Colonic mucosa (tissue), 4 donors: ENCODE measurements at places on chromosomes 13 and 19. TPM values are rescaled to one million over a fixed set of nuclear protein-coding genes. Genes with fewer than 3 reads are reported as not detected.

DNA sequence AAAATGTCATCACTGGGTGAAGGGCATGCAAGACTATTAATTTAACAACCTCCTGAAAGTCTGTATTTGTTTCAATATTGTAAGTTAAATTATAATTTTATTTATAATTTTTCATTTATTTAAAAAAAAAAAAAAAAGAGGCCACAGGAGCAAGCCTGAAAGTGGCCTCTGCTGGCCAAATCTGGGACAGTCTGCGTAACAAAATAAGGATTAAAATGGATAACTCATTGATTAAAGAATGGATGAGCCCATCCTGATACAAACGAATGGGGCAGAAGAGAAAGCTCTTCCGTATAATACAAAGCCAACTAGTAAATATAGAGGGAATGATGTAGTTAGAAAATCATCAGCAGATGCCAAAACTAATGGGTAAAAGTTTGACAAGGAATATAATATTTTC lies 36.2 kb downstream of the SUCLA2 start:
- H3K4me3 ChIP-seq, result no peak overlapping the region
- H3K27ac ChIP-seq, result no peak overlapping the region
- no peak for DNase-seq
- no peaks in the 10 kb centered on the region for H3K27me3 ChIP-seq
- no peaks in the 10 kb centered on the region for H3K4me1 ChIP-seq

GRCh38 chr13:39672378-39673132 lies 17.1 kb downstream of the COG6 start:
- H3K4me3 ChIP-seq, result no peak overlapping the region
- no peak overlapping the region for H3K27ac ChIP-seq
- DNase-seq, result no peak
- no peaks in the 10 kb centered on the region for H3K27me3 ChIP-seq
- H3K36me3 ChIP-seq, result no peaks in the 10 kb centered on the region

- no peak overlapping the region for H3K27ac ChIP-seq
- no peak for DNase-seq
- no peak overlapping the region for H3K4me3 ChIP-seq
- H3K27me3 ChIP-seq, result no peaks in the 10 kb centered on the region
These were observed 23.3 kb upstream of the RNF113B start for GRCh38 chr13:98200211-98200878.

DNA sequence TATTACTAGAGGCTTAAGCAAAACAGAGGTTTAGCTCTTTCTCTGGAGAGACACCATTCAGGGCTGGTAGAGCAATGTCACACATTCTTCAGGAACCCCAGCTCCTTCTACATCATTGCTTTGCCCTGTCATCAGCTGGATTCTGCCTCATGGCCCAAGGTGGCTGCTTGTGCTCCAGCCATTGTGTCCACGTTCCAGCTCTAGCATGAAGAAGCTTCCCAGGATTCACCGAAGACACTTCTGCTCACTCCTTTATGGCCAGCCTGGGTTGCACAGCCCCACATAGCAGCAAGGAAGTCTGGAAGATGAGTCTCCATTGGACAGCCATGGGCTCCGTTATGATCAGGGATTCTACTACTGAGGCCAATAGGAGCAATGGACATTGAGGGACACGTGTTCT lies 13.2 kb downstream of the PGLS start:
- H3K27me3 ChIP-seq, result no peaks in the 10 kb centered on the region
- no peak for DNase-seq
- no peaks in the 10 kb centered on the region for H3K36me3 ChIP-seq
- H3K4me3 ChIP-seq, result no peak overlapping the region

GRCh38 chr19:37980419-37981170 lies 73.6 kb downstream of the SIPA1L3 start:
- no peaks in the 10 kb centered on the region for H3K27me3 ChIP-seq
- H3K4me3 ChIP-seq, result no peak overlapping the region
- H3K4me1 ChIP-seq, result peaks cover 6% of the 10 kb centered on the region
- no peaks in the 10 kb centered on the region for H3K36me3 ChIP-seq

PHLDB3 gene
- total RNA-seq, result 6.8 TPM

MATK gene
- 1.2 TPM for total RNA-seq

CACNG8 gene
- total RNA-seq, result 0.02 TPM
